T-helper 17 cell (primary cell): ENCODE measurements at places on chromosomes 6 and 20. TPM values are rescaled to one million over a fixed set of nuclear protein-coding genes. Genes with fewer than 3 reads are reported as not detected.

- DNase-seq = peak; percentile 64
These were observed 34.1 kb upstream of the EZR start for GRCh38 chr6:158853072-158853879.

GRCh38 chr6:125959041-125959440 lies 2.5 kb downstream of the HINT3 start:
- no peak for DNase-seq

- DNase-seq = no peak
These were observed 13.5 kb upstream of the HLA-DQA1 start for GRCh38 chr6:32623693-32624092.

The HEY2 gene
- not detected for total RNA-seq

The TRIM26 gene
- total RNA-seq = 63.1 TPM
